ENCODE measurements at places on chromosomes 5 and 9.
A peak's percentile ranks its signal among the peaks of the same experiment; 100 is the strongest.

- DNase-seq, result no peak
These were observed 14.1 kb downstream of the EXD3 start for GRCh38 chr9:137408651-137409405.

DNA sequence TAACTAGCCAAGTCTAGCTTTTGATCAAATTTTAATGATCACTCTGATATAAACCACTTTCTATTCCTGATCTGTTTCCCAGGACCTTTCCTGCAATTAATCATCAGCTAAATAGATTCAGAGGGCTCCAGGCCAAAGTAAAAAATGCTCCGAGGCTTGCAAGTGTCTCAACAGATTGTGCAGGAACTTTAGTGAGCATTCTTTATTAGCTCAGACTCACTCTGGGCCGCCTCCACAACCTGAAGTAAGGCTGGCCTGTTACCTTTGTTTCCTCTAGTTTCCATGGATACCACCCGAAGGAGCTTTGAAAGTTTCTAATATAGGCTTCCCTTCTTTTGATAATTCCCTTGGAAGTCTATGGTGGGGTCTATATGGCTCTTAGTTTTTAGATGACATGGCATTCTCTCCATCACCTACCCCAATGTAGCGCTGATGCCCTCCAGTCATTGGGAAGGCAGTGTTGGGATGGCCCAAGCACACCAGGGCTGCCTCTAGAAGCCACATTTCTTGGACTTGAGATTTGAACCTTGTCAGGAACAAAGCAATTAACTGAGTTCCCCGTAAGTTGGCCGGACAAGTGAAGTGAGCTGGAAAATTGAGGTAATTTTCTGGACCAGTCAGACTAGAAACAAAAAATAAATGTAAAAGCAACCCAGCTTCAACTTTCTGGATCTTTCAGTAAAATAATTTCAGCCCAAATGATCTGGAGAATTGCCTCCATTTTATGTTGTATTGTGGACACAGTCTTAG lies 97.6 kb upstream of the LHFPL2 start:
- no peak for DNase-seq

- DNase-seq, result no peak
These were observed 112.2 kb upstream of the NUDT12 start for GRCh38 chr5:103674739-103675138.

GRCh38 chr9:123341816-123342215 lies 14.2 kb upstream of the CRB2 start:
- DNase-seq, result no peak

DNA sequence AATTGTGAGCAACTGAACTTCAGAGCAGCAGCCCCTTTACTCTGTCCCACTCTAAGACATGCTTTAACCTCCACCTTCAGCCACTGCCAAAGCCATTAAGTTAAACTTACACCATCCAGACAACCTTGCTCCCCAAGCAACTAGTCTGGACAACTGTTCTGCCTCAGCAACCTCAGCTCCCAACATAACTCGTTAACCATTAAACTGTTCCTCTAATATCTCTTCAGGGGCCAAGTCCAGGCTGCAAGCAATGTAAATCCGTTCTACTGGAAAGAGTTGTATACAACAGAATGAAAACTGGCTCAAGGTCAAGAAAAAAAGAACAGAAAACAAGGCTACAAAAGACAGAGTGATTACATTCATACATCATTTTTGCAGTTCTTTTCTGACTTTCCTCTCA lies 131.7 kb upstream of the TARS1 start:
- no peak for DNase-seq

DNA sequence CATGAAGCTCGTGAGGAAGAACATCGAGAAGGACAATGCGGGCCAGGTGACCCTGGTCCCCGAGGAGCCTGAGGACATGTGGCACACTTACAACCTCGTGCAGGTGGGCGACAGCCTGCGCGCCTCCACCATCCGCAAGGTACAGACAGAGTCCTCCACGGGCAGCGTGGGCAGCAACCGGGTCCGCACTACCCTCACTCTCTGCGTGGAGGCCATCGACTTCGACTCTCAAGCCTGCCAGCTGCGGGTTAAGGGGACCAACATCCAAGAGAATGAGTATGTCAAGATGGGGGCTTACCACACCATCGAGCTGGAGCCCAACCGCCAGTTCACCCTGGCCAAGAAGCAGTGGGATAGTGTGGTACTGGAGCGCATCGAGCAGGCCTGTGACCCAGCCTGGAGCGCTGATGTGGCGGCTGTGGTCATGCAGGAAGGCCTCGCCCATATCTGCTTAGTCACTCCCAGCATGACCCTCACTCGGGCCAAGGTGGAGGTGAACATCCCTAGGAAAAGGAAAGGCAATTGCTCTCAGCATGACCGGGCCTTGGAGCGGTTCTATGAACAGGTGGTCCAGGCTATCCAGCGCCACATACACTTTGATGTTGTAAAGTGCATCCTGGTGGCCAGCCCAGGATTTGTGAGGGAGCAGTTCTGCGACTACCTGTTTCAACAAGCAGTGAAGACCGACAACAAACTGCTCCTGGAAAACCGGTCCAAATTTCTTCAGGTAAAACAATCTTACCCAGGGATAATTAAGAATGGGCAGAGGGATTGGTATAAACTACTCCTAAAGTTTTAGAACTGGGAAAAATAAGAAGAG lies 12.9 kb downstream of the ITGA1 start:
- DNase-seq, result no peak

- DNase-seq, result no peak
These were observed 3.9 kb downstream of the FBXW5 start for GRCh38 chr9:136940526-136941230.

GRCh38 chr5:181223729-181224389 lies 778 bp downstream of the TRIM41 start:
- DNase-seq, result no peak

- DNase-seq, result no peak
These were observed 97.8 kb downstream of the TSSK1B start for GRCh38 chr5:113336975-113337374.

GRCh38 chr5:28743716-28744110 lies 1705.3 kb upstream of the CDH9 start:
- no peak for DNase-seq

DNA sequence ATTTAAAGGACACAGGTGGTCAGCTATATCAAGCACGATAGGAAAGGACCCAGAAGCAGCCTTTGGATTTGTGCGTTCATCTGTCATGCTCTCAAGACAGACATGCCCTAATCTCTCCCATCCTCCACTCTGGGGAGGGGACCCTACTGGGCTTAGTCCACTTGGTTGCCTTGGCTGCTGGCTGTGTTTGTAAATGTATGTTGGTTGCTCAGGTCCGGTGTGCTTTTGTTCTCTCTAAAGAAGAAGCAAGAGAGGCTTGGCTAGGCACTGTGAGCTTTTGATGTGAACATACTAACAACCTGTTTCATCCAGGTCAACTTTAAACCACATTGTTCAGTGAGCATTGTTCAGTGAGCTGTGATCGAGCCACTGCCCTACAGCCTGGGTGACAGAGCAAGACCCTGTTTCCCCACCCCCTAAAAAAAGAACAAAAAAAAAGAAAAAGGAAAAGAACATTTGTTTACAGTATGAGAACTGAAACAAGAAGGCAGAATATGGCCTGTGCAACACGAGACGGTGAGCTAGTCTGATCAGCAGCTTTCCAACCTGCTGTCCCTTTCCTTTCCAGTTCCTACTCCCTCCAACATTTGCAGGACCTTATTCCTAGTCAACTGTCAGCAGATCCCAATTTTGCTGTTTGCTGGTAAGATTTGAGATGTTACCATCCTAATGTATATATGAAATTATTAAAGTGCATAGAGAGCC lies 228.3 kb downstream of the ARHGAP26 start:
- no peak for DNase-seq

- DNase-seq, result no peak
These were observed 42.3 kb downstream of the CAMK4 start for GRCh38 chr5:111266491-111266890.

GRCh38 chr9:98310752-98311392 lies 55.4 kb upstream of the TBC1D2 start:
- no peak for DNase-seq

DNA sequence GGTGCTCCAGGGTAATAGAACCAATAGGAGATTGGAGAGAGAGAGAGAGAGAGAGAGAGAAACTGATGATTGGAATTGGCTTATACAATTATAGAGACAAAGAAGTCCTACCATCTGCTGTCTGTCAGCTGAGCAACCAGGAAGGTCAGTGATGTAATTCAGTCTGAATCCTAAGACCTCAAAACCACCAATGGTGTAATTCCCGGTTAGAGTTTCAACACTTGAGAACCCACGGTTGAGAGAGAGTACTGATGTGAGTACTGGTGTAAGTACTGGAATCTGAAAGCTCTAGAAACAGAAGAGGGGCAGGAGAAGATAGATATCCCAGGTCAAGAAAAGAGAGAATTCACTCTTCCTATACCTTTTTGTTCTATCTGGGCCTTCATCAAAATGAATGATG lies 775.8 kb downstream of the EFNA5 start:
- DNase-seq, result peak; percentile 32
